ENCODE measurements at places on chromosomes 6 and 20. TPM values are rescaled to one million over a fixed set of nuclear protein-coding genes. Genes with fewer than 3 reads are reported as not detected.

DNAAF9 gene
- polyA plus RNA-seq = 24.1 TPM

SRSF6 gene
- 409 TPM for polyA plus RNA-seq

MUC21 gene
- polyA plus RNA-seq = not detected

HLA-DMB gene
- polyA plus RNA-seq = 11.0 TPM

PI16 gene
- 0.60 TPM for polyA plus RNA-seq

SULF2 gene
- polyA plus RNA-seq = 18.2 TPM

TUBB1 gene
- polyA plus RNA-seq = 3.1 TPM

ARID1B gene
- 78.5 TPM for polyA plus RNA-seq

GRIK2 gene
- polyA plus RNA-seq = 0.69 TPM

RGS17 gene
- 2.4 TPM for polyA plus RNA-seq

COL19A1 gene
- 0.37 TPM for polyA plus RNA-seq

OR2J3 gene
- polyA plus RNA-seq = not detected

ISM1 gene
- polyA plus RNA-seq = 12.5 TPM

DNA sequence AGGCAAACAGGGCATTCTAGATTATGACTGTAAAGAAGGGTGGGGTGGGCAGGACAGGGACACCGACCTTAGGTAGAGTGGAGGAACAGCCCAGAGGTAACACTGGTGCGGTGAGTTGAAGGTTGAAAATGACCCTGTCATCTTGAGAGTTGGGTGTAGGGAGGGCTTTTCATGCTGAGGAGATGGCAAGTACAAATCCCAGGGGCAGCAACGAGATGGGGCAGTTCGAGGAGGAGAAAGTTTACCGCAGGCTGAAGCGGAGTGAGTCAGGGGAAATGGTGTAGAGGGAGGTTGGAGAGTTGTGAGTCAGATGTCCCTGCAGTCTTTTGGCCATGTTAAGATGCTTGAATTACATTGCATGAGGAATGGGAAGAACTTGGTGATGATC, 101.1 kb downstream of the HIVEP1 start:
- DNase-seq = no peak

DNA sequence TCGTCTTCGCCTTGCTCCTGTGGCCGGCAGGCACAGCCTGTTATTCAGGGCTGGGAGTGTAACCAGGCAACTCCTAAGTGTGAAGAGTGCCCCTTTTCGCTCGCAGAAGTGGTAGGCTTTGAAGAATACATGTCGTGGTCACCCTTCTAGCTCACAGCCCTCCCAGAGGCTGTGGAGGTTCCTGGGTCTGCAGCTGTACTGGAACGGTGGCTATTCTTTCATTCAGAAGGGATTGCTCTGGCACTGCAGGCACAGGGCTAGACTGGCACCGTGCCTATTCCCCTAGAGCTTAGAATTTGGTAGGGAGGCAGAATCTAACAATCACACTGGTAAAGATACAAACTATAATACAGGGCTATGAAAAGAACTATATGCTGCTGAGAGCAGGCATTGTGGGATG, 1.1 kb upstream of the SRSF12 start:
- DNase-seq = no peak

GRCh38 chr6:80608881-80609280, 502.4 kb downstream of the BCKDHB start:
- no peak for DNase-seq

- no peak for DNase-seq
These were observed 246.6 kb downstream of the GRIK2 start for GRCh38 chr6:101640131-101640530.

GRCh38 chr6:157304899-157305663, 18.2 kb downstream of the TMEM242 start:
- DNase-seq = no peak

- peak; percentile 75 for DNase-seq
These were observed 458.3 kb upstream of the MAP3K7 start for GRCh38 chr6:91045161-91045560.

DNA sequence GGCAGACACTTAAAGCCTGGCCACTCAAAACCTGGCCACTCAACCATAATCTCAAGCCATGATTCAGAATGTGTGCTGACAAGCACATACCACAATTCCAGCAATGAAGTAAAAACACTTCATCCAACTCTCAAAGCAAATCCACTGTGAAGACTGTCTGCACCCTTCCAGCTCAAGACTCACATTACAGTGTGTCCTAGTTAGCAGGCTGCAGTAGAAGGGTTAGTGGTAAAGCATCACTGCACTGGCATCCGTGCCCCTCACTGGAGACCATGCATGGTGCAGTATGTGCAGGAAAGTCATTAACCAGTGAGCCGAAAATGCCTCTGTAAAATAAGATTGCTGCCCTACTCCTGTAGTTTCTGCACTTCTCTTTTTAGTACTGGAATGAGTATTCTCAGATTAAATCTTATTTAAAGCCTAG, 43.4 kb downstream of the SLC23A2 start:
- no peak for DNase-seq

- no peak for DNase-seq
These were observed 50.5 kb upstream of the GCM1 start for GRCh38 chr6:53199156-53199555.

GRCh38 chr20:15375836-15376235, 1038.4 kb upstream of the FLRT3 start:
- DNase-seq = no peak

- no peak for DNase-seq
These were observed 12.4 kb downstream of the PEDS1 start for GRCh38 chr20:50141018-50141675.

- no peak for DNase-seq
These were observed 140.9 kb downstream of the LPA start for GRCh38 chr6:160523223-160523622.

DNA sequence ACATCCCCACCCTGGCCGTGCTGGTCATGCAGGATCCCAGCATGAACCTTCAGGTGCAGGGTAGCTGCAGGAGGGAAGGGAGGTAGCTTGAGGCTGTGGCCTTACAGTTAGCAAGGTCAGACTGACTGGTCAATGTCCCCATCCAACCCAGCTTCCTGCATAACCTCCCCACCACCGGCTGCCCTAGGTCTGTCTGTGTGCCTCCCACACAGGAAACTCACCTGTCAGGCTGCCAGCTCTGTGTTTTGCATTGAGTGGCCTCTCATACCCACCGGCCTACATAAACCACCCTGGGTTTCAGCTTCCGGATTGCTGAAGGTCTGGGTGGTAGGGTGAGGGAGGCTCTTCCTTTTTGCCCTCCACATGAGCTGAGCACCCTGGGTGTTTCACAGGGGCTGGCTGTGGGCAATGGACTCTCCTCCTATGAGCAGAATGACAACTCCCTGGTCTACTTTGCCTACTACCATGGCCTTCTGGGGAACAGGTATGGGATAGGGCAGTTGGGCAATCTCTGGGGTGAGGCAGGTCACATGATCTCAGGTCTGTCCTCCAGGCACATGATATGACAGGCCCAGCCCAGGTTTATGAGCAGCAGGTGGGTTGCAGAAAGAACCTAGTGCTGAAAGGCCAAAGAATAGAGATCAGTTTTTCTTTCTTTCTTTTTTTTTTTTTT, 1.8 kb downstream of the CTSA start:
- DNase-seq = no peak

GRCh38 chr20:35709259-35709658, 10.1 kb downstream of the ROMO1 start:
- no peak for DNase-seq

DNA sequence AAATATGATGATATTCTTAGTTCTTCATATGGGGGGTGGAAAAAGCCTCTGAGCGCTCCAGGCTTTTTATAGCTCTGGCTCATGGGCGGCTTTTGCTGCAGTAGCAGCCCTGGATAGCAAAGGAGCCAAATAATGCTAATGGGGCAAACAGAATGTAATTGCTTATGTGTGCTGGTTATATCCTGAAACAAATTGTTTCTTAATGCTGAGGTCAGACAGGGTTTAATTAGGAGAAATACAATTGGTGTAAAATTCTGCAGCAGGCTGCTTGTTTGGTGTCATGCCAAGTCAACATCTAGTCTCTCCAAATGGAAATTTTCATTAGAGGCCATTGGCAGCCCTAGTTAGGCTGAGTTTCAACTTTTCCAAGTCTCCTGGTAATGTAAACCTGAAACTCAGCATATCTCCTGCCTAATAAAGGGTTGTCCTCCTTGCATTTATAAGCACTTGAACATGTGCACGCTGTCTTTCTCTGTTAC, 530.1 kb upstream of the NOX3 start:
- DNase-seq = peak; percentile 86

GRCh38 chr20:58025233-58025632, 203.2 kb downstream of the ANKRD60 start:
- DNase-seq = no peak

- no peak for DNase-seq
These were observed 4.3 kb upstream of the KIF25 start for GRCh38 chr6:167993169-167993568.

GRCh38 chr20:1945134-1945618, 48.7 kb downstream of the PDYN start:
- DNase-seq = no peak

- DNase-seq = no peak
These were observed 78.2 kb downstream of the LAMA4 start for GRCh38 chr6:112176175-112176574.

- no peak for DNase-seq
These were observed 1017.4 kb upstream of the MANEA start for GRCh38 chr6:94559829-94560537.

GRCh38 chr20:1637226-1637625, 17.4 kb upstream of the SIRPB1 start:
- no peak for DNase-seq

- no peak for DNase-seq
These were observed 19.4 kb downstream of the QRSL1 start for GRCh38 chr6:106648651-106649308.

DNA sequence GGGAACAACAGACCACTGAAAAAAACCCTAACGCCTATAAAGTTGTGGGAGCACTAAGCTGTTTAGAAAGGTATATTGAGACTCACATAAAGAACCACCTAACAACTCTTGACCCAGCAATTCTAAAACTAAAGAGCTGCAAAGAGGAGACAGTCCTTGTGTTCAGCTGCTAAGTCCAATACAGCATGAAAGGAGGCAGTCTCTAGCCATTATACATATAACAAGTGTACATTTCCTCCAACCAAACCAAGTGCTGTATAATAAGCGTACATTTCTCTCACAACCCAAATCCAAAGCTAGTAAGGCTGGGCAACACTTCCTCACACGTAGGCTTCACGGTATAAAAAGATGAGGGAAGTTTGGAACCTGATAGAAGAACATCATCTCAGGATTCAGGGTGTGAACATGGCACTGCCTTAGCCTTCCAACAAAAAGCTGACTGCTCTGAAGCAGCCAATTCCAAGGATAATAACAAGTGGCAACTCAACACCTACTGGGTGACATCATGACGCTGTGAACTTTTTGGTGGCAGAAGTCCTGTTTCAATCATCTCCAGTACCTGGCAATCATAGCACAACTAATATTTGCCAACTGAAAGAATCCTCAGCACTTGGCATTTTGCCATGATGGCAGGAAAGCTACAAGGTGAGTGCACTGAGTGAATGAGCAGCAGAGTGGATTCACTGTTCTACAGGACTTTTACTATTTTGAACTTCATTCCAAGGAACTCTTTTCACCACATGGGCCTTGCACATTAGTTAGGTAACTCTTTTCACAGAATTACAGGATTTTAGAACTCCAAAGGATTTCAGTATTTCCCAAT, 16.6 kb downstream of the TBC1D20 start:
- no peak for DNase-seq

- peak; percentile 57 for DNase-seq
These were observed 142.3 kb downstream of the ATXN1 start for GRCh38 chr6:16618962-16619361.

Data from right lung (tissue), 10 donors.